ENCODE measurements at places on chromosomes 2 and 18.

DNA sequence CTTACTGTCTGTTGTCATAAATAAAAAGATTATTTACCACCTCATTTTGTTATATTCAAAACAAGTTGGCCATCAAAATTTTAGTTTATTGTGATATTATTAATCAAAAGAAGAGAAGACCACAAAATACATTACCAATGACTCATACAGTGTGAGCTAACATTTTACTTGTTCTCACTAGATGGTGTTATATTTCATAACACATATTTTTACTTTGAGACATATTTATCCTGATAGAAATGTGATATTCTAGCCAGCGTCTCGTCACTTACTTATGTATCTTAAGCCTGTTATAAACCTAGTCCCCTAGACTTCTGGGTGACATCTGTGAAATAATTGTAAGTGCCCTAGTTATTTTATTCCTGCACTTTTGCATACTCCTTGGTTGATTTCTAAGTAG lies 263.2 kb downstream of the CDH7 start:
- no peak for DNase-seq

GRCh38 chr2:4762951-4763376 lies 929.2 kb upstream of the SOX11 start:
- DNase-seq: no peak

- DNase-seq: no peak
These were observed 4.6 kb downstream of the PPP1R7 start for GRCh38 chr2:241154915-241155314.

GRCh38 chr2:190456833-190457232 lies 48.7 kb downstream of the MFSD6 start:
- DNase-seq: no peak

DNA sequence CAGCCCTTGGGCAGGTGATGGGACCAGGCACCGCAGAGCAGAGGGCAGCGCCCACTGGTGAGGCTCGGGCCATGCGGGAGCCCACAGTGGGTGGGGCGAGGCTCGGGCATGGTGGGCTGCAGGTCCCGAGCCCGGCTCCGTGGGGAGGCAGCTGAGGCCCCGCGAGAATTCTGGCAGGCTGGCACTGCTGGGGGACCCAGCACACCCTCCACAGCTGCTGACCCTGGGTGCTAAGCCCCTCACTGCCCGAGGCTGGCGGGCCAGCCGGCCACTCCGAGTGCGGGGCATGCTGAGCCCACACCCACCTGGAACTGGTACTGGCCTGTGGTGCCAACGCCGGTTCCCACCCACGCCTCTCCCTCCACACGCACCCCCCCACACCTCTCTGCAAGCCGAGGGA lies 29.7 kb upstream of the COL3A1 start:
- DNase-seq: no peak

- no peak for DNase-seq
These were observed 31.5 kb downstream of the CDCA7 start for GRCh38 chr2:173386021-173386737.

- no peak for DNase-seq
These were observed 695.8 kb downstream of the RNF144A start for GRCh38 chr2:7612969-7613368.

GRCh38 chr2:48450936-48451602 lies 78.9 kb upstream of the STON1 start:
- DNase-seq: no peak

DNA sequence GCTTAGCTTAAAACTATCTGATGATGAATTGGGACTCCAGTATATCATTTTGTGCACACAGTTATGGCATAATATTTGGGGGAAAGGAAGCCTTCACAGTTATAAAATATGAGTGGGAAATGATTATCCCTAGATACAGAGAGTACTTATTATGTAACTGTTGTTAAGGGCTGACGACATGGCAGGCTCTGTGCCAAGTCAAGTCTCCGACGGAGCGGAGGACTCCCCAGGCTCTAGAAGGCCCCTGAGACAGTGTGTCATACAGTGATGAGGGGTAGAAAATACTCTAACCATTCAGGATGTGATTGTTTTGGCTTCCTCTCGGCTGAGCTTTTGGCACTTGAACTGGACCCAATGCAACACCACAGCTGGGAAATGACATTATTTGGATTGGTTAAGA lies 211.8 kb downstream of the SLC8A1 start:
- no peak for DNase-seq

DNA sequence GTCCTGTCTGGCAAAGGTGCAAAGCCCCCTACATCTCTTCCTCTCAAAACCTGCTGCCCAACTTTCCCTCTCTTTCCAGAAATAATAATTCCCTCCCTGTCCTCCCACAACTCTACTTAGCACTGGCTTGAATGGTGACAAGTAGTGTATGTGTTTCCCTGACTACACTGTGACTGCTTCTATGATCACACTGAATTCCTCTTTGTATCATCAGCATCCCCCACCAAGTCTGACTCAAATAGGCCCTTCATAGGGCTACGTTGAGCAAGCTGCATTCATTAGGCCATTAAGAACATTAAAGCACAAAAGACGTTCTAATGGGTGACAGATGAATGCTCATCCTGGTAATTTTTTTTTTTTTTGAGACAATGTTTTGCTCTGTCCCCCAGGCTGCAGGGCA lies 13.7 kb upstream of the ST3GAL5 start:
- DNase-seq: no peak

GRCh38 chr18:51767293-51767692 lies 569.8 kb upstream of the MEX3C start:
- no peak for DNase-seq

DNA sequence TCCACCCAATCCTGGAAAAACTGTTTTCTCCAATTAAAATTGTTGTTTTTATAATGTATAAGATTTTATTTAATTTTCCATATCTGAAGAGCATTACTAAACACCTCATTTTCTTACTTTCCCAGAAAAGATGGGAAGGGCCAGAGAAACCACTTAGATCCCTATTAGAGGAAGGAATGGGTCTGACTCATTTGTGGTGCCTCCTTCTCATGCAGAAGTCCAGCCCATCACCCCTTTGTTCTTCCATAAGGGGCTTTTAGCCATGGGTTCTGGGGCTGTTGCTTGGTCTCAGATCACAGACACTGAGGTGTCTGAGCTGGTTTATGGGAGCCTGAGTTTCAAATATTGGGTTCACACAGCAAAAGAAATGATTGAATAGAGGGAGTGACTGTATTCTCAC lies 152.2 kb downstream of the ESCO1 start:
- DNase-seq: no peak

DNA sequence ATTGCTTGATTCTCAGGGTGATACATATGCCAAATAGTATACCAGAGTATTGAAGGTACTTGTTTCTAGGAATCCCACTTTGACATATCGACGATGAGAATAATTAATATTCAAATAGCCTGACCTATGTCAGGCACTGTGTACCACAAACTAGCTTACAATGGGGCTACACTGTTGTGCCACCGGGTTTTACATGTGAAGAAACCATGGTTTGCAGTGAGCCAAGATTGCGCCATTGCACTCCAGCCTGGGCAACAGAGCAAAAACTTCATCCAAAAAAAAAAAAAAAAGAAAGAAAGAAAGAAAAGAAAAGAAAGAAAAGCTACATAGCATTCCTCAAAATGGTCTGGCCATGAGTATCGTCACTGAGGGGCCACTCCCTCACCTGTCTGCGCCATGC lies 25.5 kb downstream of the GYPC start:
- DNase-seq: no peak

- no peak for DNase-seq
These were observed 69.6 kb downstream of the MAP4K4 start for GRCh38 chr2:101766871-101767739.

DNA sequence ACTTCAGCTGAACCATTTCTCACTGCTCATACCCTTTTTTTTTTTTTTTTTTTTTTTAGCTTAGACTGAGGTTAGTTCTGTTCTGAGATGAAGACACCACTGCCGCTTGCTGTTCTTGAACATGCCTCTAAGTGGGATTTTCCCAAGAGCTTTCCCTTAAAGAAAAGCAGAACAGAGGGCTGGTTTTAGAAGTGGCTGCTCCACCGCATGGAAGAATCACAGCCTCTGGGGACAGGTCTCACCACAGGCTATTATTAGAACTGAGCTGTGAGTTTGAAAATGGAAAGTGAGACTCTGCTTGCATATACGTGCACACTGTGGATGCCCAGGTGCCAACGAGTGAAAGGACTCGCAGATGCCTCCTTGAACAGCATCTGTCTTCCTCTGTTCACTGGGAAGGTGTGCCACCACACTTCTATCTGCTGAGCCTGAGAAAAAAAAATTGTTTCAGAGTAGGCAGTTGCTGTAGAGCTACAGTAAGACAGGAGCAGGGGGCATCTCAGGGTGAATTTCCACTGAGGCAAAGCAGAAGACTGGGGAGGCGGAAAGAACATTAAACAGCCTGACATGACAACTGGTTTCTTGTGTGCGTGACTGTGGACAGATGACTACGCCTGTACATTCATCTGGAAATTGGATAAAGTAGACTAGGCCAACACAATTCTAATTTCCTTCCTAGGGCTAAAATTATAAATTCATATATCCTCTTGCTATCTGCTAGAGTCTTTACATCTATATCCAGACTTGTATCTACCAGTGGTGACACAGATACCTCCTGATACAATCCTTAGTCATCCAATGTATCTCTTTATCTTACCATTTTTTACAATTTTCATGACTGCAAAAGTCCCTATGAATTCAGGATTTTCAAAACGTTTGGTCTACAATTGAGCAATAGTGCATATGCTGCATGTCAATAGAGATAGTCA lies 1045.7 kb upstream of the CELF4 start:
- no peak for DNase-seq

- DNase-seq: no peak
These were observed 330.6 kb downstream of the RND3 start for GRCh38 chr2:150156876-150157275.

- no peak for DNase-seq
These were observed 9.7 kb downstream of the UCN start for GRCh38 chr2:27298391-27299080.

DNA sequence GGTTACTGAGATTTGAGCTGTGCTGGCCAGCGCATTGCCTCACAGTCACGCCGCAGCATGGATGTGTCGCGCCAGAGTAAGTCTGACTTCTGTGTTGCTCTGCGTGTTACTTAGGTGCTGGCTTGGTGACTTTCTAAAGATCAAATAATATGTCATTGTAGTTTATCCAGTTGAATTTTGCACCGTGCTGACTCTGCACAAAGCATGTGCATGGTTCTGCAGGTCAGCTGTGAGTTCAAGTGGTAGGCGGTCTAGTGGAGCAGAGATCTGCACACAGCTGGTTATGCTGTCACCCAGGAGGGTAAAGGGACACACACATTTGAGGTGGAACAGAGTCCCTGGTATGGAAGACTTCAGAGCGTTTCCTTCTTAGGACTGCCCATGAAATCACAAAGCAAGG lies 105.1 kb downstream of the CEP192 start:
- DNase-seq: no peak

- DNase-seq: no peak
These were observed 28.6 kb downstream of the RBMS1 start for GRCh38 chr2:160465002-160465401.

- no peak for DNase-seq
These were observed 3.6 kb upstream of the MTERF4 start for GRCh38 chr2:241105641-241106040.

DNA sequence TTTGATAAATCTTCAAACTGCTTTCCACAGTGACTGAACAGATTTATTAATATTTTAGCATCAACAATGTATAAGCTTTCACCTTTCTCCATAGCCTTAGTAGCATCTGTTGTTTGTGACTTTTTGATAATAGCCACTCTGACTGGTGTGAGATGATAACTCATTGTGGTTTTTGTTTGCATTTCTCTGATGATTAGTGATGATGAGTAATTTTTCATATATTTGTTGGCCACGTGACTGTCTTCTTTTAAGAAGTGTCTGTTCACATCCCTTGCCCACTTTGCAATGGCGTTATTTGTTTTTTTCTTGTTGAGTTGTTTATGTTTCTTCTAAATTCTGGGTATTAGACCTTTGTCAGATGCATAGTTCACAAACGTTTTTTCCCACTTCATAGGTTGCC lies 952.9 kb downstream of the TRIB2 start:
- no peak for DNase-seq

- DNase-seq: peak; percentile 11
These were observed 11.9 kb upstream of the AGFG1 start for GRCh38 chr2:227460070-227460485.

DNA sequence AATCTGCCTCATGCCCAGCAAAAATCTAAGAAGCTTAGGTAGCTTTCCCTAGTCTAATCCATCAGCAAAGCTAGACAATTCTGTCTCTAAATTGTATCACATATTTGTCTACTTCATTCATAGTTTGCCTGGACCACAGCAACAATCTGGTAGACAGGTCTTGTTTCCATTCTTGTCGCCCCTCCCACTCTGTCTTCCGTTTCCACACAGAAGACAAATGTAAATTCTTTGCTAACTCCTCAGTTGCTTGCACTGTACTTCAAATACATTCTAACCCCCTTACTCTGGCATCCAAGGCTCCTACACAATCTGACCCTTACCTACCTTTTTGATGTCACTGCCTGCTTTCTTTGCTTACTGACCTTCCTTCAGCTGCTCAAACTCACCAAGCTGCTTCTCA lies 40.1 kb downstream of the THUMPD2 start:
- no peak for DNase-seq

DNA sequence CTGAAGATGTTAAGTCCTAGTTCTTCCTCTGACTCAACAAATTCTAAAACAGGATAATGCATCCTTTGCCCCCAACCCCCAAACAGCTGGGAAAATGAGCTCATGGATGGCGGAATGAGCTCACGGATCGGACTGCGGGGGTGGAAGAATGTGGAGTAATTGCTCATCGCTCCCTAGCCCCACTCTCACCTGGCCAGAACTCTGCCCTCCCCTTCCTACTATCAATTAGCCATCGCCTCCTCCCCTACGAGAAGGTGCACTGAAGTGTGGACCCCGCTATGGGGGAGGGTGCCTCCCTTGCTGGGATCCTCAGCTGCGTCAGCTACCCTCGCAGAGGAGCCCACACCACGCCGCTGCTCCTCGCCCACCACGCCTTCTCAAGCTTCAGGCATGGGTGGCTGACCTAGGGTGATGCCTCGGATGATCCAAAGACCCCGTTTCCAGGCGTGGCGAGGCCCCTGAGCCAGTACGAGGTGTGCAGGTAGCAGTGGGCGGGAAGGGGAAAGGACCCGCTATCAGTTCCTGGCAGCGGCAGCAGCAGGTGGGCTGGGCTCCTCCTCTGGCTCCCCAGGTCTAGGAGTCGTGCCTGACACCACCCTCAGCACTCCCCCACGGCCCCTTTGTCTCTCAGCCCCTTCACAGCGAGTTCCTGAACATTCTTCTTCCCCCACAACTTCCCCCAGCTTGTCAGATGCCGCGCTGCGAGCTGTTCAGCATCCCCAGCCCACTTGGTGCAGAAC lies 82.1 kb upstream of the POMC start:
- DNase-seq: no peak

DNA sequence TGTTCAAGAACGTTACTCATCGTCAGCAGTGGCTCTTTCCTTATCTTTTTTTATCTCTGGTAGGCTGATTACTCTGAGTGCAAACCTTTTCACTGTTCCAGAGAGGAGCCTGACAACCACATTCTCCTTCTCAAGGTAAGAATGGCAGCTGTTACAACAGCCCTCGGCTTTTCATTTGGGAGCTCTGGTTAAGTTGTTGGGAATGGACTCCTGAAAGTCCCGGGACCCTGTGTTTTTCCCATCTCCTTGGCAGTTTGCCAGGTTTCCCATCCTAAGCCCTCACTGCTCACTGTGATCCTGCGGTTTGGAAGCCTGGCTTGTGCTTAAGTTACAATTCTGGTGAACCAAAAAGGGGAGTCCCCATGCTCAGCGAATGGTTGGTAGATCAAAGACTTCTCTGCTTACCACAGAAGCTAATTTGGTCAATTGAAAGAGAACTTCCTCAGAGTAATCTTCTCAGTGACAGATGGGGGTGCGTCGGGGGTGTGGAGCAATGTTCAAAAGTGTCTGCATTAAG lies 122.3 kb downstream of the LYPD6B start:
- no peak for DNase-seq

- no peak for DNase-seq
These were observed 91.1 kb upstream of the NXPH2 start for GRCh38 chr2:138871312-138871711.

All from activated naive CD4-positive, alpha-beta T cell (primary cell).